ENCODE measurements at places on chromosomes 2 and 18.

DNA sequence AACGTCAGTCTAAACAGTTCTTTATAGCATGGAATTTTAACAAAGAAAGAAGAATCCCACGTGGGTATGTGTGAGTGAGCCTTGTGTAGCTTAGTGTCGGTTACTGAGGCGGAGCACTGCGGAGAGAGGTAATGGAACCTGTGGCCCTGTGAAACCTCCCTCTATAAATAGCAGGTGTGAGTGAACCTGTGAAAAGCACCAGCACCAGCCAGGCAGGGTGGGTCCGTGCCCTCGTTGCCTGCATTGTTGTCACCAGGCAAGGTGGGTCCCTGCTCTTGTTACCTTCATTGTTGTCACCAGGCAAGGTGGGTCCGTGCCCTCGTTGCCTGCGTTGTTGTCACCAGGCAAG, 4.7 kb downstream of the CTDP1 start:
- DNase-seq, result no peak

DNA sequence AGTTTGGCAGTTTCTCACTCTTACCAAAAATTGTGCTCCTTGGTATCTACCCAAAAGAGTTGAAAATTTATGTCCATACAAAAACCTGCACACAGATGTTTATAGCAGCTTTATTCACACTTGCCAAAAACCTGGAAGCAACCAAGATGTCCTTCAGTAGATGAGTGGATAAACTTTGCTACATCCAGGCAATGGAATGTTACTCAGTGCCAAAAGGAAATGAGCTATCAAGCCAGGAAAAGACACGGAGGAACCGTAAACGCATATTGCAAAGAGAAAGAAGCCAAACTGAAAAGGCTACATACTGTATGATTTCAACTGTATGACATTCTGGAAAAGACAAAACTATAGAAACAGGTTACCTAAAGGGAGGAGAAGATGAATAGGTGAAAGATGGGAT, 36.1 kb downstream of the TMEM163 start:
- DNase-seq, result no peak

DNA sequence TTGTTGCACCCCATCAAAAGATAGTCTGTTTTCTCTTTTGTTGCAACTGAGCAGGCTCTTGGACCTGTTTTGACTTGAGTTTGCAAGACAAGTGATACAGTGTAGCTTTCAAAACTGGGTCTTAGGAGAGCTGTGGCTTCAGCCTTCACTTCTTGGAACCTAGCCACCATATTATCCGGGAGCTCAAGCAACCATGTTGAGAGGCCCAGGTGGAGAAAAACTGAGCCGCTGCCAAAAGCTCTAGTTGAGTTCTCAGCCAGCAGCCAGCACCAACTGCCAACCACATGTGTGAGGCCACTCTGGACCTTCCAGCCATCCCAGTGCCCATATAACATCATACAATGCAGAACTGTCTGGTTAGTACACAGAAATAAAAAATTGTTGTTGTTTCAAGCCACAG, 5.4 kb downstream of the CACNB4 start:
- no peak for DNase-seq

- no peak for DNase-seq
These were observed 159.0 kb upstream of the SETBP1 start for GRCh38 chr18:44521668-44522022.

DNA sequence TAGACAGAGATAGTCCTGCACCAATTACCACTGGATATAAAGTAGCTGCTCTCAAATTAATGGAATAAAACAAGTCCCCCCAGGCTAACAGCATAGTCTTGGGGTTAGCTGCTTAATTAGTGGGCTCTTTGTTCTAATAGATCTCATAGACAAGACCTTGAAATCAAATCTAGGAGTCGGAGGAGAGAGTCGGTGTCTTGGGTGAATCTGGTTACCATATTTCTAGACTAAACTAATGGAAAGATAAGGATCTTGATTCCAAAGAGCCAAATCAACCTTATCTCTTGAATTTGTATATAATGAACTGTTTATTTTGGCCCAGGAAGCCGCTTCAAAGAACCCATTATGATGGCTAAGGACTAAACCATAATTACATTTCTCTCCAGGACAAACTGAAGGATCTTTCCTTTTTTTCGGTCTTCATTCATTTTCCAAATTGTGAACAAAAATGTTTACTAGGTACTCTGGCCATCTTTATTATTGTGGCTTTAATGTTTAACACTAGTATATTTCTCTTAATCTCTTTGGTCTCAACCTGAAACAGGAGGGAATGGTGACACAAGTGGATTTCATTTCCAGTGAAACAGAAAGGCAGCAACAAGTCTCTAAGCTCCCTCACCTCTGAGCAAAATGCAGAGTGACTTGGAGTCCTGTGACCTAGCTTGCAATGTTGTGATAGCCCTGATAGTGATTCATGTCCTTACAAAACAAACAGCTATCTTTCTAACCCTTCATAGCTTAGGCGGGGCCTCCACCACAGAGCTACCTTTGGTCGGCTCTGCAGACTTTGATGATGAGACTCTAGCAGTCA, 137.9 kb upstream of the PARD3B start:
- DNase-seq, result no peak

GRCh38 chr18:69978732-69979715, 31.4 kb upstream of the CD226 start:
- DNase-seq, result no peak

- DNase-seq, result no peak
These were observed 56.9 kb downstream of the BCL2 start for GRCh38 chr18:63262369-63263335.

- no peak for DNase-seq
These were observed 487.5 kb downstream of the DLGAP1 start for GRCh38 chr18:3967359-3968180.

DNA sequence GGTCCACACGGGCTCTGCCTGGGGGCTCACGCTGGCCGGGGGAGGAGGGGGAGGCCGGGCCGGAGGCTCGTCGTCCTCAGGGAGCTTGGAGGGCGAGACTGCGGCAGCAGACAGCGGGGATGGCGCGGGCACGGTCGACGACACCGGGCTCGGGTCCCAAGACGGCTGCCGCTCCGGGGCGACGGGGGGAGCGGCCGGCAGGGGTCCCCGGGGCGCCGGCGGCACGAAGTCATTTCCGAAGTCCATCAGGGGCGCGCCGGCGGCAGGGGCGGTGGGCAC, 491 bp downstream of the RTN4 start:
- no peak for DNase-seq

DNA sequence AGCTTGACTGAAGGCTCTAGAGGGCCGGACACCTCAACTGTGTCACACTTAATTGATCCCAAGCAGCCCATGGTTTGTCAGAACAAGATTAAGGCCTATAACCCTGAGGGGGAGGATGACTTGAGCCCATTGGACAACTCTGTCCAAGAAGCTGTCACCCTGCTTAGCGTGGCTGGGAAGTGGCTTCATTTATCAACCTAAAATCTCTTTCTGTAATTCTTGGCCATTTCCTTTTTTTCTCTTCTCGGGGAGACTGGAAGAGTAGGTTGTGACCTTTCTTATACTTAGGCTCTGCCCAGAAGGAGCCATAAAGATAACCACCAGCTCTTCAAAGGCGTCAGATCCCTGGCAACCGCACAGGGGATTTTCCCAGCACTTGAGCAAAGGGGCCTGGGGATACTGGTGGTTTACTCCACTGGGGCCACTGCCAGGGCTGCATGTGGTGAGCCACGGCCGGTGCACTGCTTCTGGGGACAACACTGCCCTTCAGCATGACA, 265.5 kb downstream of the CYRIA start:
- no peak for DNase-seq

GRCh38 chr2:85213901-85214512, 80.8 kb downstream of the TCF7L1 start:
- no peak for DNase-seq

- no peak for DNase-seq
These were observed 193.7 kb downstream of the GCA start for GRCh38 chr2:162537651-162538050.

GRCh38 chr2:218970894-218971293, 11.4 kb downstream of the CDK5R2 start:
- DNase-seq, result no peak

DNA sequence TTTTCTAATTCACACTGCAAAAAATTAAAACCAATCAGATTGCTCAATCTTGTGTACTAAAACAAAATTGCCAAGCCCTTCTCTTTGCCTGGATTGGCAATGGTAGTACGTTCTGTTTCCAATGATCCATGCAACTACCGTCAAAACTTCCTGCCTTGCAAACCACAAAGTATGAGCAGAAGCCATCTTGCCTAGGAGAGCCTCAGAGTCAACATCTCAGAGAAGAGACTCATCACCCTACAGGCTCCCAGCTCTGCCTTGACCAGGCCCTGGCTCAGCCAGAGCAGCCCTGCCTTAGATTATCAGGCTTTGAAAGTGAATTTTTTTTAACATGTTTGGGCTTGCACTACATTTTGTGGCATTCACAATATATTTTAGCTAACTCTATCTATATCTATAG, 574.1 kb downstream of the SATB2 start:
- DNase-seq, result no peak

DNA sequence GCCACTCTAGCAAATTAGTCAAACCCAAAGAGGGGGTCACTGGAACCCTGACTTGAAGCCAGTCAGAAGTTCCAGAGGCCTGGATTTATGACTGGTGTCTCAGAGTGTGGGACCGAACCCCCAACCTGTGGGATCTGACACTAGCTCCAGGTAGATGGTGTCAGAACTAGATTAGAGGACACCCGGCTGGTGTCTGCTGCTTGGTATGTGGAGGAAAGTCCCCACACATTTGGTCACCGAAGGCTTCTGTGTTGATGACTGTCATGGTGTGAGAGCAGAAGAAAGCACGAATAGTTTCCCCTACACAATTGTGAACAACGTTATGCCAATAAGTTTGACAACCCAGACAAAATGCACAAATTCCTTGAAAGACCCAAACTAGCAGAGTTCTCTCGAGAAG, 48.1 kb downstream of the B3GNT2 start:
- no peak for DNase-seq

DNA sequence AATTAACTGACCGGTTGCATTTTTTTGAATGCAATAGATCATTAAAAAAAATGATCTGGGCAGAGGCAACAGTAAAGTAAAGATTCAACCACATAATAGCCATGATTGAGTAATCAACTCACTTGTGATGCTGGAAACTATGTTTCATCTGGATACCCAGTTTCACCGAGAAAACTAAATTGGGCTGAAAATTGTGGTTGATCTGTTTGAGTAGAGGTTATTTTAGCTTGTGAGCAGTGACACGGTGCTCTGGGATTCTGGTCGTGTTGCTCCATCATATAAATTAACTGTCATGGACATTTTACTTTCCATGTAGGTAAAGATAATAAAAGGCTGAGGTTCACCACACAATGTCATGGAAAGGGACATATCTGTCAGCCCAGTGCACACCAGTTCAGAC, 58.7 kb downstream of the CD226 start:
- no peak for DNase-seq

DNA sequence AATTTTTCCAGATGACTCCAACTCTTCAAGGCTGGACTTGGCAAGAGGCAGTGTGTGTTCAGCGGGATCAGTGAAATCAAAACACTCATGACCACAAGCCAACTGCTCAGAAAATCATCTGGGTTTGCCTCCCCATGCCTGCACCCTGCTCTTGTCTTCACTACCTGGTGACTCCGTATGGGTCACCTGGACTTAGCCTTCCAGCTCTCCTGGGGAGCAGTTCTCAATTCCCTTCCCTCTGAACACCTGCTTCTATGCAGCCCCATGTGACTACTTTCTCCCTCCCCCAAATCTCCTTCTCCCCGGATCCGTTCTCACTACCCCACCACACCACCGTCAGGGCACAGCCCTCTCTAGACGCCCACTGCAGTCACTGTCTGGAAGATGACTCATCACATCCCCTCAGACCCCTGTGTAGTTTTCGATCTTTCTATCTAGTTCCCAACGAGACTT, 130.2 kb upstream of the ID2 start:
- DNase-seq, result no peak

- no peak for DNase-seq
These were observed 61.2 kb downstream of the KCNE4 start for GRCh38 chr2:223113161-223113560.

- no peak for DNase-seq
These were observed 710.6 kb upstream of the ID2 start for GRCh38 chr2:7971248-7971647.

- DNase-seq, result no peak
These were observed at the start of gene RAPGEF4 for GRCh38 chr2:172735582-172736423. Gene RAPGEF4, plus strand, starts transcription at chr2:172735845. Its CDS starts 139 bp downstream, at chr2:172735984.

GRCh38 chr18:5710676-5711075, 166.9 kb upstream of the EPB41L3 start:
- DNase-seq, result no peak

GRCh38 chr18:22422909-22423548, 5.3 kb upstream of the CTAGE1 start:
- DNase-seq, result no peak

DNA sequence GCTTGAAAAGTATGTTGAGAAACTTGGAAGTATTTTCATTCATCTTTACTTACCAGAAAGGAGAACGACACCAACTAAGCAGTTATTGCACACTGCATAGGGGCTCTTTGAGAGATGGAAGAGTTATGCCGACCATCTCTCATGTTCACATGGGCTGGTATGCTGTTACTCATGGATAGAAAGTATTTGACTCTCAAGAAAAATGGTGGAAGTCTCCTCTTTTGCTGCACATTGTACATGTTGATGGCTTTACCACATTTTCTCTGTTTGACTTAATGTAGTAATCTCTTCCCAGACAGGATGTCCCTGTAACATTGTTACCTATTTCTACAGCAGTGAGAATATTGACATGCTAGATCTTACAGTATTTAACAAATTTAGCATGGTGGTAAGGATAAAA, 23.2 kb downstream of the CAB39 start:
- DNase-seq, result no peak

- no peak for DNase-seq
These were observed 40.3 kb downstream of the CRIM1 start for GRCh38 chr2:36395866-36396265.

DNA sequence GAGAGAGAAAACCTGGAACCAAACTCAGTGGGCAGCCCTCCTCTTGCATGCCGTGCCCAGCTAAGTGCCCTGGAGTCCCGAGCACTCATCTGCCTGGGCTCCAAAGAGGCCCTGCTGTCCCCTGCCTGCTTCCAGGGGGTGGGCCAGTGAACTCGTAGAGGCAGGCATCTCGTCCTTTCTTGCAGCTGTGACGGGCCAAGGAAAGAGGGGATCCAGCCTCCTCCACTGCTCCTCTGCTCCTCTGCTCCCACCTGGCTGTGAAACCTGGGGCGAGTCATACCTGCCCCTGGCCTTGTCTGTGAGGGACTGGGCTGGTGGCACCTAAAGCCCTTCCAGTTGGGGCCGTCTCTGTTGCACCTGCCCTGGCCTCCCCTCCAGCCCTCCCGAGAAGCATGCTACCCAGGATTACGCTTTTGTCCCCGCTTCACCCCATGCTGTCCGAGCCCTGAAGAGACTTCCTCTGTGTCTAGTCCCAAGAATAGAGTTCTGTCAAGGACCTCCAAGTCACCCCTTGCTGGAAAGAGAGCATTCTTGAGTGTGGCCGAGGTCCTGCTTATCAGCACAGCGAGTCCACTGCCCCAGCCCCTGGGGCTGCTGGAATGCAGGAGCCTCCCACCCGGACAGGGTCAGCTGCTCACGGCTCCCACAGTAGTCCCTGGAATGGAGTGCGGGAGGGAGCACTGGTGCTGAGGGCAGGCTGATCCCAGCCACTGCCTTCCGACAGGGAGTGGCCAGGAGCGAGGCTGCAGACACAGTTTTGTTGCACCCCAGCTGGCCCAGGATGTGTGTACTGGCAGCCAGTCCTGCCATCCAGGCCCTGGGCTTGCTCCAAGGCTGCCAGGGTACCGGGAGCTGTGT, 14.3 kb downstream of the KCNK3 start:
- DNase-seq, result no peak

GRCh38 chr2:105497094-105497493, 98.2 kb upstream of the FHL2 start:
- no peak for DNase-seq

Measured in SW 1271 (cell line).